ENCODE measurements at places on chromosomes 7 and 10.

DNA sequence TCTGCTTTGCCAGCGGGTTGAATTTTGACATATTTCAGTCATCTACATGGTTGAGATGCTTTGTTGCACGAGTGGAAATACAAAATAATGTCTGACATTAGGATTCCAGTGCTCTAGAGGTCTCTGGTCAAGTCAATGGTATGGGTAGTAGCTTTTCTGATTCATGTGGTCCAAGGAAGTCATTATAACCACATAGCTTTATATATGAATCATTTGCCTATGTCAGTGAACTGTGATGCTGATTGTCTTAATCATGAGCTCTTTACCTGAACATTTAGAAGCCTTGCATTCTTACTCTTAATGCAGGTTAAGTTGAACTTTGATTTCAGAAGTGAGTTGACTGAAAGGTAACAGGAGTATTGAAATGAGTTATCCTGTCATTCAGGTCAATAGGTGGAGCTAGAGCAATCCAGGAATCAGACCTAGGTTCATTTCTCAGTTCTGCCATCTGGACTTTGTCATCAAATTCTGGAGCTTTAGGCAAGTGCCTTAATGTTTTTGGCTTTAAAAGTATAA is 3.3 kb downstream of the MAPK8 start:
- no peak for DNase-seq

- no peak for DNase-seq
These were observed 60.2 kb downstream of the CLRN3 start for GRCh38 chr10:127832501-127832900.

DNA sequence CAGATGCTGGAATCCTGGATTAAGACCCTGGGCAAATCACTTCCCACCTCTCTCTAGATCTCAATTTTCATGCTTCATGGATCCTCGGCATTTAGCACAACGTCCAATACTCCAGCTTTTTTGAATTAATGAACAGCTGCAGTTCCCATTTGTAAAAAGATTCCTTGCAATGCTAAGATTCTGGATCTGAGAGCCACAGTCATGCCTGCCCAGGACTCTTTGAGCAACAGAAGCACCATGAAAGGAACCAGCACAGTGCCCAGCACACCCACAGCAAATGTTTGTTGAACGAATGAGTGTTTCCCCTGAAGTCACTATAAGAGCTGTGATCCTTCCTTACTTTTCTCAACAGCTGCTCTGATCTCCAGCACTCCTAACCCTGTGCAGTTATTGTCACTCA is 20.8 kb upstream of the DDIT4 start:
- DNase-seq: no peak

- DNase-seq: no peak
These were observed 21.9 kb downstream of the CHCHD3 start for GRCh38 chr7:133060004-133060403.

- peak; percentile 43 for DNase-seq
These were observed 2.3 kb upstream of the CREB5 start for GRCh38 chr7:28409716-28410627.

DNA sequence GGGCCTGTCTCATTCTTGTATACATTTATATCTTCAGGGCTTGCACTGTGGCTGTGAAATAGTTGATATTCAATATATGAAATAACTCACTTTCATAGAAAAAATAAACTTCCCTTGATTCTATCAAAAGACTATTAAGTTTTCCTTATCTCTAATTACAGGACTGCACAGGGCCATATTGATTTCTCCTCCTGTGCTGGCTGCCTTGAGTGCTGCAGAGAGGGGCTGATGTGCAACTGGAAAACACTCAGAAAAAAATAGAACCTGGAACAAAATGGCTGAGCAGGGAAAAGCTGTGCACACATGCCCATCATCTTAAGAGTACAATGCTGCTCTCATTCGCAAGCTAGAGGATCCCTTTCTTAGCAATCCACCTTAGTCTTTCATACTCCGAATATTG is 5.9 kb upstream of the HDAC9 start:
- DNase-seq: no peak

DNA sequence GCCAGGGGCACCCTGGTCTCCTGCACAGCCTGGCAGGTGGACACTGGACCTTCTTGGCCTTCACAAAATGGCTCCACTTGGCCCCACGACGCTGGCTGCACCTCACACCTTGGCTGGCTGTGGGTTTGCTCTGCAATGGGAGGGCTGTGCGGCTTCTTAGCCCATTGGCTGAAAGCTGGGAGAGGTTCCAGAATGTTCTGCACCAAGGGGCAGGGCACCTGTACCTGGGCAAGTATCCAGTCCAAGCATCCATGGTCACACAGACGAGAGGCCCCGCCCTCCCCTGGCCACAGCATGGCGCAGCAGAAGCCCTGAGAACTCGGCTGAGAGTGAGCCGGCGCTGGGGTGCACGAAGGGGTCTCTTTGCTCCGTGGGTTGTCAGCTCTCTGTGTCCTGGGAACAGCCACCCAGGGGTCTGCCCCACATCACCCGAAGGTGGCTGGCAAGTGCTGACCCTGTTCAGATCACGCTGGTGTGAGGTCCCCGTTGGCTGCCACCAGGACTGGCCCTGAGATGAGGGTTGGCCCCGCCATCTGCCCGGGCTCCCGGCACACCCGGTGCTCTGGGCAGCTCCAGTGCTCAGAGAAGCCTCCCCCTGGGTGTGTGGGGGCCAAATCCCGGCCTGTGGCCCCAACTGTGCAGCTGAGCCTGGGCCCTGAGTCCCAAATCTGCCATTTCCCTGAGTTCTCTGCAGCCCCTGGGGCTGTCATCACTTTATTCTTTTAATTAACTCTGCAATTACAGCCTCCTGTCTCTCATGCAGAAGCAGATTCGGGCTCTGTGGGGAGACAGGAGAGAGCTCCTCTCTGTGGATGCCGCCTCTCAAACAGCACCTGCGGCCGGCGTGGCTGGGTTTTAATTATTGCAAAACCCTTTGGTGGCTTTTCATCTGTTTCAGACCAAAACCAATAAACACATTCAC is 19.4 kb upstream of the ADGRA1 start:
- no peak for DNase-seq

DNA sequence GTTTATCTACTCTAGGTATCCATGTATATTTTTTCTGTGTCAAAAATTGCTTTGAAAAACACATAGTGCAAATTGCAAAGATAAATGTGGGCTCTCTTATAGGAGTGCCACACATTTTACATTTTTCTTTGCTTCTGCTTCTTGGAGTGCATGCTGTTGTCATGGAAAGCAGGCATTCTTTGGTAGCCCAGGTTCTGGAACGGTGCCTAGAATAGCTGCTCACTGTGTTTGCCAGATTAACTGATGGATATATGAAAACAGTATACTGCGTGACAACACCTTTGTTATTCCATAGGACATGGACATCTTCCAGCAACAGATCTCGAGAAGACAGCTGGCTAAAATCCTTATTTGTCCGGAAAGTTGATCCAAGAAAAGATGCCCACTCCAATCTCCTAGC is 13.4 kb downstream of the NIPSNAP2 start:
- no peak for DNase-seq

- DNase-seq: no peak
These were observed 78.2 kb downstream of the FAM53B start for GRCh38 chr10:124665980-124666379.

DNA sequence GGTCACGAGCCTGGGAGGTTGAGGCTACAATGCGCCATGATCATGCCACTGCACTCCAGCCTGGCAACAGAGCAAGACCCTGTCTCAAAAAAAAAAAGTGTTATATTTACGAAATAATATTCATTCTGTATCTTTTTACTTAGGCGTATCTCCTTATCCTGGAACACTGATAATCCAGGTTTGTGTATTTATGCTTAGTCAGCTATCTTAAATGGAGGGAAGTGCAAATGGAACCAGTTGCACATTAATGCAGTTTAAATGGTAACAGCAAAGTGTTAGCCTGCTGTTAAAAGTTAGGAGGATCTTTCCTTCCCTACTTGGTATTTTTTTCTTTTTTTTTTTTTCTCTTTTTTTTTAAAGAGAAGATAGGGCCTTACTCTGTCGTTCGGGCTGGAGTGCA is 36.0 kb upstream of the RBM20 start:
- DNase-seq: no peak

DNA sequence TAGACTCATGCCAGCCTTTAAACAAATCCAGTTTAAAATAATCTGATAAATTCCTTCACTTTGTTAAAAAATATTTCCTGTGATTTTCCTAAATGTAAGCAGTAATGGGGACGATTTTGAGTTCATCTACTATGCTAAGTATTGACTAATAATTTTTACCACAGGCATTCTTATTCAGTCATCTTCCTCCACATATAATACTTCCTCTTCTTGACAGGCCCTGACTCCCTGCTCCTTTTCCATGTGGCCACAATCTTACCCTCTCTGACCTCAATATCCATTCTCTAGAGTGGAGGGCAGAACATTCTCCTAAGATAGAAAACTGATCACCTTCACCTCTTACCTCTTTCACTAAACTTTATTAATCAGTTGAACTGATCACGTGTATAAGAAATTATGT is 7.8 kb downstream of the DNAJC2 start:
- DNase-seq: no peak

DNA sequence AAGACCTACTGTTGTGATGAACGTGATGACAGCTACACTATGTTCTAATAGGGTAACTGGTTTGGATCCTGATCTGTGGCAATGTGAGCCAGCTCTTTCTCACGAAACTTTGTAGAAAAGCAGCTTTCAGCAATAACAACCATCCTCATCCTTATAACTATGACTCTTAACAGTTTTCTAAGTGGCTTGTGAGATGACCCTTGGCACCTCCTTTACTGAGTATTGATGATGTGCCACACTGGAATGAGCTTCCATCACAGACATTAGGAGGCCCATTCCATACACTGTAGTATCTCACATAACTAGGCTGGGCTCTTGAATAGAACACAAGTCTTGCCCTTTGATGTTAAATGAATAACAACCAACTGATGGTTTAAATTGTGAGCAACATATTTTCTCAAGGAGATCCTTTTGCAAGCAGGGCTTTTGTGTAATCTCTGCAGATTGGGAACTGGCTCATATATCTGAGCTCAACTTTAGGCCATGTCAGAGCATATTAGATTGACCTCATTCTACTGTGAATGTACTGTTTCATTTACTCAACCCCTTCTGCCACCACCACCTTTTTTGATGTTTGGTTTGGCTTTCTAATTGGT is 46.4 kb downstream of the MYPN start:
- DNase-seq: no peak

GRCh38 chr10:43925793-43926192 is 277.1 kb upstream of the ZNF32 start:
- DNase-seq: no peak

- DNase-seq: no peak
These were observed 823 bp downstream of the COPG2 start for GRCh38 chr7:130667593-130668257.

DNA sequence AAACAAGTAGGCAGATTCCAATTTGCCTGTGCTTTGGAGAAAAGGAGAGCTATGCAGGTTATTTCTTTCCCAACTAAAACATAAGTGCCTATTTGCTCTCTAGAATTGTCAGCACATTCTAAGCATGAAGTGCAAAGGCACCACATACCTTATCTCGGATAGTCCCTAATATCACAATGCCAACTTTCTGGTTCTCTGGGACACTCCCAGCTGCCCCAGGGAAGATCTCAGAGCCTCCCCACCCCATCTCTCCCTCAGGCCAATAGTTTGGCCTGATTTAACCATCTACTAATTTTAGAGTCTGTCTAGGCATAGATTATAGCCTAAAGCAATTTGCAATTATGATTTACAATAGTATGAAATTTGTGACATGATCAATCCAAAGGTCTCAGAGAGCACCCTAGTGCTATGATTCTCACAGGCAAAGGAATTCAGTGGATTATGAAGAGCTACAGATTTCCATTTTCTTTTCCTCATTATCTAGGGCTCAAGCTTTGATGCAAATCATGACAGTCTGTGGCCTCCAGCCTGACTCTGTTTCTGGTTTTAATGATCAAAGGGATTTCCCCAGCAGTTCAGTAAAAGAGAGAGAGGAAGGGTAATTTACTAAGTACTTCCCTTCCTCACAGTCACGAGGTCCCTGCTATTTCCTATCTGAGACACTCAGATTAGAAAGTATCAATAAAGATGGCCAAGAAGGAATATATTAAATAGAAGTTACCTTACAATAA is 29.0 kb upstream of the IL6 start:
- DNase-seq: no peak

GRCh38 chr10:116417821-116418220 is 9.8 kb upstream of the PNLIPRP3 start:
- DNase-seq: no peak

- DNase-seq: peak; percentile 51
These were observed 1355.5 kb upstream of the LRRTM3 start for GRCh38 chr10:65570143-65571010.

- DNase-seq: no peak
These were observed 32.8 kb downstream of the KCNH2 start for GRCh38 chr7:150945171-150945852.

- DNase-seq: no peak
These were observed 147.7 kb upstream of the SLC26A5 start for GRCh38 chr7:103593691-103594090.

GRCh38 chr7:141294143-141294829 is 220.4 kb downstream of the TMEM178B start:
- DNase-seq: no peak

GRCh38 chr10:5390607-5391205 is 13.9 kb downstream of the TUBAL3 start:
- DNase-seq: no peak

GRCh38 chr7:70935311-70935710 is 196.6 kb upstream of the GALNT17 start:
- no peak for DNase-seq

DNA sequence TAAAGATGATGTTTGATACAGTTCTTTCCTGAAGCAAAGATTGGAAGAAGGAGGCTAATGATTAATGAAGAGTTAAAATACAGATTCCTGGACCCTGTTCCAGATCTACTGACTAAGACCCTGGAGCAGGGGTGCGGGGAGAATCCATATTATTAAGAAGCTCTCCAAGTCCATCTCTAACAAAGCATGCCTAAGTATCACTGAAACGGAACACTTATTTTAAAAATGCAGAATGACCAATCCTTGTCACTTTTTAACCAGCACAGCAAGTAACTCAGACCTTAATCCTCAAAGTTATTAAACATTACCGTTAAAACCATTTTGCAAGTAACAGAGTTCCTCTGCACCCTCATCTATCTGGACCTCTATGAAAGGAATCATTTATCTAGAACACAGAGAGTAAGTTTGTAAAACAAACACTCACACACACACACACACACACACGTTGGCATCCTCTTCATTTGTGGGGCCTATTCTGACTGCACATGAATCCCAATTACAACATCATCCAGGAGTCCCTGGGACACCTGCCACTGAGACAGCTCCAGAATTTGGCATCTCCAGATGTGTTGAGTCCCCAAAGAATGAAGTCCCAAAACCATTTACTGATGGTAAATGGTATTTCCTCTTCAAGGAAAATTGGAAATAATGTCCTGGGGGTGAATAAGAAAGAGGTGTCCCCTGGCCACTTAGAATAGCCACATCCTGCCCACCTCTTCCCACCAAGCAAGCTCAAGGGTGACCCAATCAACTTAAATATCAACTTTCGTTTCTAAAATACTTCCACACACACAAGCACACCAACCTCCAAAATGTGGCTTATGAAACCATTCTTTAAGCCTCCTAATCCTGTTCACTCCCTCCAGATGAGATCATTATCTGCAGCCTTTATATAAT is 117.5 kb downstream of the PARD3 start:
- DNase-seq: no peak

- no peak for DNase-seq
These were observed 28.4 kb upstream of the BMPR1A start for GRCh38 chr10:86728056-86728455.

Measured in progenitor cell of endocrine pancreas (in vitro differentiated cells).